ENCODE measurements at places on chromosomes 3 and 15.

DNA sequence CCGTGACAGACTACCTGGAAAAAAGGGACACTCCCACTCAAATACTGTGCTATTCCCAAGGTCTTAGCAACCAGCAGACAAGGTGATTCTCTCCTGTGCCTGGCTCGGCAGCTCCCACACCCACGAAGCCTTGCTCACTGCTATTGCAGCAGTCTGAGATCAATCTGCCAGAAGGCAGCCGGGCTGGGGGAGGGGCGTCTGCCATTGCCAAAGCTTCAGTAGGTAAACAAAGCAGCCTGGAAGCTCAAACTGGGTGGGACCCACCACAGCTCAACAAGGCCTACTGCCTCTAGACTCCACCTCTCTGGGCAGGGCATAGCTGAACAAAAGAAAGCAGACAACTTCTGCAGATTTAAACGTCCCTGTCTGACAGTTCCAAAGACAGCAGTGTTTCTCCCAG, 128.4 kb upstream of the SETMAR start:
- DNase-seq: no peak

DNA sequence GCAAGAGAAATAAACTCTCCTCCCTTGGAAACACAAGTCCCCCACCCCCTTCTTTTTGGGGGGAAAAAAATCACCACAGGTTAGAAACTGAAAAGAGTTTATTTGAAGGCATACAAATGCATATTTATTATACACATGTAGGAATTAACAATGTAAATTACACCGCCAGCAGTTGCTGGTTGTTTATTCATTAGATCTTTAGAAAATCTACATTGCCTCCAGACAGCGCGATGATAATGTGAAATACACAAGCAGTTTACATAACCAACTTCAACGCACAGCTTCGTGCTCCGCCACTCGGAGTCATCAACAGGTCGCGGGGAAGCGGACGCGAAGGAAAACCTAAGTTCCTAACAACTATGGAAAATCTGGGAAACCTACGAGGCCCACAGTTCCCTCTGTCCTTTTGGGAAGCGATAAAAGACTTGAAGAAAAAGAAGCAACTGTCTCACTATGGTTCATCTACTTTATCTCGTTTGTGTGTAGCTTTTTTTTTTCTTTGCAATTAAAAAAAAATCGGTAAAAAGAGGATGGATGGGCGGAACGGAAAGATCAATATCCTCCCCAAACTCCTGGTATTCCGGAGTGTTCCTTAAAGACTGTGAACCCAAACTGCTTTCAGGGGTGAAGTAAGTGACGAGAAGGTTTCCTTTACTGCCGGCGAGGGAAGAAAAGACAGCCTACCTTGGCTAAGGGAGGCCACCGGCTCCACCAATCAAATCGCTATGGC, 8.4 kb upstream of the FOXB1 start:
- no peak for DNase-seq

DNA sequence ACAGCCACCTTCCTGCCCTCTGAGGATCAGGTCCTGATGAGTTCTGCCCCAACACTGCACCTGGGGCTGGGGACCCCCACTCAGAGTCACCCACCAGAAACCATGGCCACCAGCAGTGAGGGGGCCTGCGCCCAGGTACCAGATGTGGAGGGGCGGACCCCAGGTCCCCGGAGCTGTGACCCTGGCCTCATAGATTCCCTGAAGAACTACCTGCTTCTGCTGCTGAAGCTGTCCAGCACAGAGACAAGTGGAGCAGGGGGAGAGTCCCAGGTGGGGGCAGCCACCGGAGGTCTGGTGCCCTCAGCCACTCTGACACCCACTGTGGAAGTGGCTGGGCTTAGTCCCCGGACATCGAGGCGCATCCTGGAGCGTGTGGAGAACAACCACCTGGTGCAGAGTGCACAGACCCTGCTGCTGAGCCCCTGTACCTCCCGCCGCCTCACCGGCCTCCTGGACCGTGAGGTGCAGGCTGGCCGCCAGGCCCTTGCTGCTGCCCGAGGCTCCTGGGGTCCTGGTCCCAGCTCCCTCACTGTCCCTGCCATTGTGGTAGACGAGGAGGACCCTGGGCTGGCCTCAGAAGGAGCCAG, 27.0 kb upstream of the SLC28A1 start:
- DNase-seq: no peak

DNA sequence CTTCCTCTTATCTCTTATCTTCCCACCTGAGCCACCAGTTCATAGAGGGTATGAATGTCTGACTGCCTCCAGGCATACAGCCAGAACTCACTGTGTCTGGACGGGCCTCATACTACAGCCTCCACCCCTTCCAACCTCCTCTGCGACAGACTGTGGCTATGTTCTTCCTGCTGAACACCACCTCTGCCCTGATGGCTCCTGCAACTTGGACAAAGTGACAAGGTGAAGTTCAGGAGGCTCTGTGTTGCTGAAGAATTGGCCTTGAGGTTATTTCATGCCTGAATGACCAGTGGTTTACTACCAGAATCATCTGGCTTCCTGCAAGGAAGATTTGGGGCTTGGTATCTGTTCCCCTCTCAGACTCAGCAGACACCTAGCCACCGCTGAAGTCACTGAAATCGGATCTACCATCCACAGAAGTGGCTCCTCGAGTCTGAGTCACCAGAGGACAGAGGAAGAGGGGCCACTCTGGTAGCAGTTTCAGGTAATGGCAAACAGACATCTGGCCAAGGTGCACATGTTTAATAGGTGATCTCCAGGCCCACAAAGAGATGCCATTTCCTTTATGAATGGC, 14.2 kb upstream of the ULK3 start:
- no peak for DNase-seq

- no peak for DNase-seq
Measured at GRCh38 chr15:40450047-40450446, 9.3 kb downstream of the BAHD1 start.

- DNase-seq: no peak
Measured at GRCh38 chr3:13379201-13379830, 40.8 kb downstream of the NUP210 start.

GRCh38 chr3:141015481-141015880, 35.7 kb upstream of the SPSB4 start:
- DNase-seq: no peak
